ENCODE measurements at places on chromosomes 16 and 17.
A peak's percentile ranks its signal among the peaks of the same experiment; 100 is the strongest.

- DNase-seq, result no peak
Measured at GRCh38 chr16:12245088-12245920, 268.8 kb downstream of the SNX29 start.

DNA sequence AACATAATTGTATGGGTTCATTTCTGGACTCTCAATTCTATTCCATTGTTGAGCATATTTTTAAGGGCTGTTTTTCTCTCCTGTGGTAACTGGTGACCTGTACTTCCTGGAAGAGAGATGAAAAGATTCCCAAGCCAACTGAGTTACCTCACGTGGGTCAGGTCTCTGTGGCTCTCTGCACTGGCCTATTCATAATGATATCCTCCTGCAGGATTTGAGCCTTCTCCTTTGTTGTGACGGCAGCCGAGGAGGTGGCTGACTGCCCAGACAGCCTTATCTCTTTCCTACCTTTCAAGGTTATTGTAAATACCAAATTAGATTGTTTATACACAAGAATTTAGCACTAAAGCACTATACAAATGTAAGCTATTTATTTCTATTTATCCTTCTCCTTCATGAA is 2.7 kb upstream of the ACE start:
- DNase-seq, result peak; percentile 70

GRCh38 chr16:58306327-58306726 is 11.5 kb upstream of the PRSS54 start:
- DNase-seq, result no peak

- no peak for DNase-seq
Measured at GRCh38 chr16:57699899-57700298, 5.3 kb downstream of the DRC7 start.

DNA sequence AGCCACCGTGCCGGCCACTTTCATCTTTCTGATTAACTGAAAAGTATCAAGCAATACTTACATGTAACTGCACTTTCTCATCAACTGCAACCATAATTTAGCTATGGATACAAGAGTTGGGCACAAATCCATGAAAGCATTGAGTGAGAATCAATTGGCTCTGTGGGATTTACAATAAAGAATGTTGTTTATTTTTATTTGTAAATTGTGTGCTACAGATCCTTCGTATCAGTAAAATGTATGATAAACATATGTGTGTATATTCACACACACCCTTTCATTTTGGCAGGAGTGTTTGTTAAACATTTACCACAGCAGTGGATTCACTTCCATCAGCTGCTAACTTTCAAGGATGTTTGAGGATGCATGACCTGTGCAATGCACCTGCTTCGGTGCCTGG is 411.0 kb downstream of the WWOX start:
- no peak for DNase-seq

- DNase-seq, result no peak
Measured at GRCh38 chr17:70327723-70328122, 158.4 kb downstream of the KCNJ2 start.

DNA sequence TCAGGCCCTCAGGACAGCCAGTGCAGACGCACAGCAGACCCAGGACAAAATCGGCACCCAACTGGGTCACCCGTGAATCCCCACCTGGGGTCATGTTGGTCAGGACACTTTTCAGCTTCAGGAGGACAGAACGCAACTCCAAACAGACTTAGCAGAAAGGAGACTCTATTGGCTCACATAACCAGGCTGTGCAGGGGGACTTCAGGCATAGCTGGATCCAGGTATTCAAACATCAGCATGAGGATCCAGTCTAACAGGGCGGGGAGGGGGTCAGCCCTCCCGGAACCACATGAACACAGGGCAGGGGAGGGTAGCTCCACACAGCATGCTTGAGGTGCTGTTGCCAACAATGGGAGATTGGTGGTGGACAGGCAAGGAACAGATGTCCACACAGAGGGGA is 22.0 kb downstream of the ZNF469 start:
- no peak for DNase-seq

GRCh38 chr17:78233678-78234077 is 2.2 kb downstream of the TMEM235 start:
- DNase-seq, result no peak

GRCh38 chr16:1890708-1891050 is 18.7 kb upstream of the MEIOB start:
- peak; percentile 30 for DNase-seq

- no peak for DNase-seq
Measured at GRCh38 chr16:50539822-50540710, 8.1 kb upstream of the NKD1 start.

DNA sequence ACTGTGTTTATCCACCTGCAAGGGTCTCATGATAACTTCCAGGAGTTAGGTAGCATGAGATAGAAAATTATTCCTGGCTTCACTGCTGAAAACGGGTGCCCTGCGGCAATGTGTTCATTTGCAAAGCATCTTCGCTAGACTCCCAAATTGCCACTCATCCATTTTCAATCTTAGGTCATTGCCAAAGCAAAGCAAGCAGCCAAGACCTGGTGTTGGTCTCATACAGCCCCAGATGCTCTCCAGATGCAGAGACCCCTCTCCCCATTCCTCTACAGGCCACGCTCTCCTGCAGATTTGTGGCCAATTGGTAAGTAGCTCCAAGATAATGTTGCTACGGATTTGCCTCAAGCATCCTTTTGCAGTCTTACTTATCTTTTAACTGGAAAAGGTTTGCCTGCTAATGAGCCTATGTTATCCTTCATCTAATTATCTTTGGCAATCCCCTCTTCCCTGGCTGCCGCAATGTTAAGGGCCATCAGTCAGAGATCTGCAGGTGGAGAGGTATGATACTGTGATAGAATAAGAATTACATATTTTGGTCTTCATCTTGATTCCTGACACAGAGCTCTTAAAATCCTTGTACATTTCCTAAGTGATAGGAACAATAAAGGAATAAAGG is 222.0 kb downstream of the SLC39A11 start:
- DNase-seq, result no peak

DNA sequence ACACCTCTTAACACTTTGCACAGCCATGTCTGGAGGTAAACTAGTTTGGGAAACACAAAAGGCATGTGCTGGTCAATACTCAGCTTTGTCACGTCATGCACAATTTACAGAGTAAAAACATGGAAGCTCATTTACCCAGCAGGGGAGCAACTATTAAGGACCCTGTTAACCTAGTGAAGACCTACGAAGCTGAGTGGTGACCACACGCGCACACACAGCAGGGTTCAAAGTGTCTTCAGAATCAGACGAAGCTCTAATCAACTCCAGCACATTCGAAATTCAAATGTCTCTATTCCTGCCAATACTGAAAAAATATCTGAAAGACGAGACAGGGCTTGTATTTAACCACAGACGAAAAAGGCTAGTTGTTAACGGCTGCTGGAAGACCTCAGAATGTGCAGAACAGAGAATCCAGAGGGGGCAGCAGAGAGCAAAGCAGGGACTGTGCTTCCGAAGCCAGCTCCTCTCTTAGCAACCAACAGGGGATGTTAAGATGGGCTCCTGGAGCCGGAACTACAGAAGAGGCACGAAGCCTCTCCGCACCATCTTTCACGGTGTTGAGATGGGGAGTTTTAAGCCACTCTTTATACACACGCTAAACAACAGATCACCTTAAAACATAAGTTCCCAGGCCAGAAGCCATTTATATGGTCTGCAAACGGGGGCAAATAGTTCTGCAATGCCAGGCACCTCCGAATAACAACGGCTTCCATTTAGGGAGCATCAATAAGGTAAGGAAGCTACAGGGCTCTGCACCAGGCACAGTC is 45.7 kb downstream of the CMTM4 start:
- peak; percentile 72 for DNase-seq

DNA sequence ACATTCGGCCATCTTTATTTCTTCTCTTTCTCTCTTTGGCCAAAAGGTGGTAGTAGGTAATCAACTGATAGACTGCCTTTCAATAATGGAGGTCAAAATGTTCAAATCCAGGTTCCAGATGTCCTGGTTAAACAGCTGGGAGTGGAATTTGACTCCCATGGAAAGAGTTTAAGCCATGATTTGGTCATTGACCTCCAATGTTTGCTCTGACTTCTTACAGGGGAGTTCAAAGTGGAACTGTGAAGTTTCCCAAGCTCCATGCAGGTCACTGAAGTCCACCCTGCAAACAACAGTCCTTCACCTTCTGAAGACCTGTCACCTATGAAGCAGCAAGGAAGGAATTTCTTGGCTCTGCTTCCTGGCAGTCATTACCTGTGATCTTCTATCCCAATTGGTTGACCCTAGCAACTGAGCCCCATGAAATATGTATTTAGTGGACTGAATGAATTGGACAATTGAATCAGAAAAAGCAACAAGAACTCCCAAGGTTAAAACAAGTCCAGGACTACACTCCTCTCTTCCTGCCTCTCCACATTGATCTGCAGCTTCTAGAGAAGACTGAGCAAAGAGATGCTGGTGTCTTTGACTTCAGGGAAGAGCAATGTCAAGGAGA is 28.0 kb upstream of the SOX9 start:
- DNase-seq, result no peak

GRCh38 chr17:77733576-77734296 is 224.8 kb upstream of the TNRC6C start:
- DNase-seq, result no peak

DNA sequence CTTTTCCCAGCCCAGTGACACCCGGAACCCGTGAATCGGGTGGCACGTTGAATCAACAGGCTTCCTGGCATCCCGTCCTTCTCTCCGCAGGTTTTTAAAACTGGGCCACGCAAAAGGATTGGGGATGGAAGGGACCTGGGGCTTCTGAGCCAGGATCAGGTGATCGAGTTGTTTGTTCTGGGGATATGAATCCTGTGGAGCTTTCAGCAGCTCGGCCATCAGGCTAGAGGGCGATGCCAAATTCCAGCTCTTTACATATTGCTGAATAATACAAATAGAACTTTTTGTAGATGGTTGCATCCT is 473 bp downstream of the SUPT6H start:
- DNase-seq, result no peak

GRCh38 chr16:64440005-64440404 is 681.9 kb downstream of the CDH11 start:
- no peak for DNase-seq

Data from DMS153 (cell line).